Activated CD8-positive, alpha-beta memory T cell treated with anti-CD3 and anti-CD28 coated beads, Interleukin-2, amount 10 ng/mL, durations not matched to agents 7 days and 5 days (primary cell): ENCODE measurements at places on chromosomes 11 and 22. TPM values are rescaled to one million over a fixed set of nuclear protein-coding genes. Genes with fewer than 3 reads are reported as not detected.
A peak's percentile ranks its signal among the peaks of the same experiment; 100 is the strongest.

GRCh38 chr11:26777372-26777808 lies 55.5 kb upstream of the SLC5A12 start:
- no peak for DNase-seq

DNA sequence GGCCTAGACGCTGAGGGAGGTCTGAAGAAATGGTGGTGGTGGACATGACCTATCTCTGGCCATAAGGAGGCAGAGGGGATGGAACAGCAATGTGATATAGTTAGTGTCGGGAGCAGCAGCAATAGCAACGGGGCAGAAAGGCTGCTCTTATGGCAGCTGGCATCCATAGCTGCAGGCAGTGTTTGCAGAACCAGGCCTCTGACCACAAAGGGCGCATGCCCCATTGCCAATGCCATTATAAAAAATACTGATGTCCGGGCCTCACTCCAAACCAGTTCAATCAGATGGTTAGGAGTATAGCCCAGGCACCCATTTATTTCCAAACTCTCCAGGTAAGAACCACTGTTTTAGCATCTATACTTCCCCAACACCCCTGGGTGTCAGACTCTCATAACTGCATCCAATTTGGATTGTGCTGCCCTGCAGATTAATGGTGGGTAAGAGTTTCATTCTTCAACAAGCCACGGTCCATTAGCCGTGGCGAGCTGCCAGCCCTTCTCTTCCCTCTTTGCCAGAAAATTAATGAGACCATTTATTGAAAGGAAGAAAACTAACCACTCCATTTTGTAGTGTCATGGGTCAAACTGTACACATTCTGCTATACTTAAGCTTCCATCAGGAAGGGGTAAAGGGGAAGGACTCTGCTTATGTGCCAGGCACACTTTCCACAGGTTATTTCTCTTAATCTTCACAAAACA lies 72.8 kb upstream of the SPON1 start:
- no peak for DNase-seq

- no peak for DNase-seq
Observed at GRCh38 chr11:99716302-99716701, 695.6 kb downstream of the CNTN5 start.

- peak; percentile 51 for DNase-seq
Observed at GRCh38 chr11:133078591-133079404, 453.5 kb downstream of the OPCML start.

The RBX1 gene
- 76.9 TPM for total RNA-seq
